ENCODE measurements at places on chromosomes 7 and 10.

DNA sequence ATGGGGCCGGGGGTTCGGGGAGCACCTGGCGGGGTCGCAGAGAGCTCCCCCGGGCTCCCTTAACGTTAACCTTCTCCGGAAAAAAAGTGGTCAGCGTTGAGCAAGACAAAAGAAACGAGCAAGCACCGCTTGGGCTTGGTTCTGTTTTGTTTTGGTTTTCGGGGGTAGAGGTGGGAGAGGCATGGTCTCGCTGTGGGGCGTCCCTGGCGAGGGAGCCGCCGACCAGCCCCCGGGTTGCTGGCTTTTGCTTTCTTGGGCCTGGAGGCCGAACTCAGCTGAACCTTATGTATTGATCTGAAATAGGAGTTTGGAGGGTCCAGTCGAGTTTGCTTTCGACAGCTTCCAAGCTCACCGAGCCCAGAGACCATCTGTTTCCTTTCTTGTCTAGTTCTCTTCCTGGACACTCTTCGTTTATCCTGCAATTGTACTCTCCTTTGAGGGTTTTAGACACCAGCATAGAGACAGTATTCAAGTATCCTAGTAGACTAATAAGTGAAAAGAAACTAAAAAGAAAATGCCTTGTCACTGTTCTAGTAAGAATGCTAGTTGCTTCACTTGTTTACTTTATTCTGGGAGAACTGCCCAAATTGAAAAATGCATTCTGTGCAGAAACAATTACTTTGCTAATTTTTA, 980 bp downstream of the FHIP2A start:
- peak; percentile 27 for DNase-seq
- H3K4me1 ChIP-seq, result peaks cover 41% of the 10 kb centered on the region
- H3K4me3 ChIP-seq, result peak overlapping the region; percentile 89
- H3K27me3 ChIP-seq, result no peaks in the 10 kb centered on the region
- H3K36me3 ChIP-seq, result peaks cover 7% of the 10 kb centered on the region

- H3K4me3 ChIP-seq, result no peak overlapping the region
- H3K4me1 ChIP-seq, result no peaks in the 10 kb centered on the region
- H3K27ac ChIP-seq, result no peak overlapping the region
- H3K36me3 ChIP-seq, result no peaks in the 10 kb centered on the region
- H3K27me3 ChIP-seq, result peaks cover 5% of the 10 kb centered on the region
- no peak for DNase-seq
Measured at GRCh38 chr7:101534873-101535272, 94.2 kb downstream of the MYL10 start.

DNA sequence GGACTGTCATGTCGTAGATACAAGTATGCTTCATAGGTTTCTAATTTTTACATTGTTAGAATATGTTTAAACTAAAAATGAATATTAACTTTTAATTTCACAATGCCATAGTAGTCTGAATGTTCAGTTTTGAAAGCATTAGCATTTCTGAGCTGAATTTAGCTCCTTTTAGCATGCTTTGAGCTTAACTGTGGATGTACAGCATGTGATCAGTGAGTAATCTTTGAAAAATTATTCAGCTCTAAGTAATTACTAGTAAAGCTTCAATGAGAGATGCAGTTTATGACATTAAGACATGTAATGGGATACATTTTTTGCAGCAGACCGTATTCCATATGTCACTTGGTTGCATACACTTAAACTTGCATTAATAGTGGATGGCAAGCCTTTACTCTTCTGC, 114.1 kb upstream of the WNT16 start:
- no peak overlapping the region for H3K27ac ChIP-seq
- H3K4me3 ChIP-seq, result no peak overlapping the region
- no peaks in the 10 kb centered on the region for H3K4me1 ChIP-seq
- peaks cover 2% of the 10 kb centered on the region for H3K27me3 ChIP-seq

GRCh38 chr10:126846959-126847358, 58.3 kb upstream of the DOCK1 start:
- H3K4me3 ChIP-seq, result no peak overlapping the region
- H3K36me3 ChIP-seq, result no peaks in the 10 kb centered on the region
- H3K27ac ChIP-seq, result no peak overlapping the region
- H3K4me1 ChIP-seq, result no peaks in the 10 kb centered on the region
- DNase-seq, result no peak

DNA sequence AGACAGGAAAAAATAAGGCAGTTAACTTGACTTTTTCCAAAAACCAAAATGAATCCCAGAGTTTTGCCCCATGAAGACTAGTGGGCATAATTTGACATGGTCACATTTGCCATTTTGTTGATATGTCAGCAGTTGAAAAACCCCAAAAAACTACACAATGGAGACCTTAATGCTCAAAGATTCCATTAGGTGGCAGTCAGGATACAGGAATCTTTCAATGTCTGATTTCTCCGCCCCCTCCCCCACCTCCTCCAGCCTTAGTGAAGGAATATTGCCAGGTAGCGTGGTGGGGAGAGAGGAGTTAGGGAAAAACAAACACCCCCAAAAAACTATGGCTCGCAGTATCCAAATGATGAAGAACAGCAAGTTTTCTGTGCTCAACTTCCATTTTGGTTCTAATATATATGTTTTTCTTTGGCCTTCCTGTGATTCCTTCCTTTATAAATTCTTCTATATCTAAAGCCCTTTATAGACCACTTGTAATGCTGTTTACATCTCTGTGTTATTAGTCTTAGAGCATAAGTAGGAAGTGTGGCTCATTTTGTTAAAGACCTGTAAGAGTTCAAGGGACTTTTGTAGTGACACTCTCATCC, 6.7 kb upstream of the SMNDC1 start:
- H3K27me3 ChIP-seq, result peaks cover 3% of the 10 kb centered on the region
- H3K36me3 ChIP-seq, result no peaks in the 10 kb centered on the region
- H3K4me1 ChIP-seq, result peaks cover 37% of the 10 kb centered on the region
- peak overlapping the region; percentile 6 for H3K4me3 ChIP-seq

- no peaks in the 10 kb centered on the region for H3K27me3 ChIP-seq
- no peak overlapping the region for H3K4me3 ChIP-seq
- no peaks in the 10 kb centered on the region for H3K36me3 ChIP-seq
- DNase-seq, result no peak
Measured at GRCh38 chr10:33117230-33117629, 159.2 kb upstream of the ITGB1 start.

GRCh38 chr10:77041636-77042258, 595.9 kb downstream of the KCNMA1 start:
- H3K4me1 ChIP-seq, result peaks cover 7% of the 10 kb centered on the region
- no peak overlapping the region for H3K4me3 ChIP-seq
- no peak overlapping the region for H3K27ac ChIP-seq

- no peak for DNase-seq
- no peak overlapping the region for H3K27ac ChIP-seq
- H3K27me3 ChIP-seq, result no peaks in the 10 kb centered on the region
- no peaks in the 10 kb centered on the region for H3K4me1 ChIP-seq
- H3K36me3 ChIP-seq, result no peaks in the 10 kb centered on the region
- no peak overlapping the region for H3K4me3 ChIP-seq
Measured at GRCh38 chr10:82391971-82392370, 517.0 kb downstream of the NRG3 start.

- H3K27me3 ChIP-seq, result peaks cover 2% of the 10 kb centered on the region
- H3K27ac ChIP-seq, result no peak overlapping the region
- DNase-seq, result no peak
Measured at GRCh38 chr10:61217851-61218565, 235.2 kb downstream of the TMEM26 start.

GRCh38 chr7:29030781-29031275, 72.7 kb upstream of the TRIL start:
- no peak for DNase-seq
- H3K27me3 ChIP-seq, result peaks cover under 1% of the 10 kb centered on the region
- no peak overlapping the region for H3K4me3 ChIP-seq

- H3K4me1 ChIP-seq, result no peaks in the 10 kb centered on the region
- no peak overlapping the region for H3K27ac ChIP-seq
- peaks cover 25% of the 10 kb centered on the region for H3K27me3 ChIP-seq
- DNase-seq, result no peak
Measured at GRCh38 chr10:118369641-118370205, 27.6 kb upstream of the FAM204A start.
